ENCODE measurements at places on chromosomes 5 and 9. TPM values are rescaled to one million over a fixed set of nuclear protein-coding genes. Genes with fewer than 3 reads are reported as not detected.

PTPRD gene
- 13.2 TPM for total RNA-seq

GRCh38 chr5:10069637-10070313 lies 179.9 kb downstream of the ATPSCKMT start:
- DNase-seq: no peak

DNA sequence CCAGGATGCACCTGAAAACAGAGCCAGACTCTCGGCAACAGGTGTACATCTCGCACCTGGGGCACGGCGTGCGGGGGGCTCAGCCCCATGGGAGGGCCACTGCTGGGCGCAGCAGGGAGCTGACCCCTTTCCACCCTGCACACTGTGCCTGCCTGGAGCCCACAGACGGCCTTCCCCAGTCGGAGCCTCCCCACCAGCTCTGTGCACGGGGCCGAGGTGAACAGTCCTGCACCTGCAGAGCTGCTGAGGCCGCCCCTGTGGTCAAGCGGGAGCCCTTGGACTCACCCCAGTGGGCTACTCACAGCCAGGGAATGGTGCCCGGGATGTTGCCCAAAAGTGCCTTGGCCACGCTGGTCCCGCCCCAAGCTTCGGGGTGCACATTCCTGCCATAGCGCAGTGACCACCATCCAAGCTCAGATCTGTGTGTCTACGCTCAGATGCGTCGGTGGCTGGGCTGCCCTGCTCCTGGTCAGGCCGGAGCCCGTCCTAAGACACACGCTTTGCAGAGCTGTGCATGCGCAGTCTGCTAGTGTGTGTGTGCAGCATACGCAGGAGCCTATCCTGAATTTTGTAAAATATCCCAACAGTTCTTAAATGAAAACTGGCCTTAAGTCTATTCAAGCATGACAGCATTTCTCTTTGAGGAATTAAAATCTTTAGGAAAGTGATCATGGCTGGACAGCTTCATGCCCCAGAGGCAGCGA lies 8.4 kb upstream of the EXOC3 start:
- DNase-seq: no peak

GARIN3 gene
- not detected for total RNA-seq

DNA sequence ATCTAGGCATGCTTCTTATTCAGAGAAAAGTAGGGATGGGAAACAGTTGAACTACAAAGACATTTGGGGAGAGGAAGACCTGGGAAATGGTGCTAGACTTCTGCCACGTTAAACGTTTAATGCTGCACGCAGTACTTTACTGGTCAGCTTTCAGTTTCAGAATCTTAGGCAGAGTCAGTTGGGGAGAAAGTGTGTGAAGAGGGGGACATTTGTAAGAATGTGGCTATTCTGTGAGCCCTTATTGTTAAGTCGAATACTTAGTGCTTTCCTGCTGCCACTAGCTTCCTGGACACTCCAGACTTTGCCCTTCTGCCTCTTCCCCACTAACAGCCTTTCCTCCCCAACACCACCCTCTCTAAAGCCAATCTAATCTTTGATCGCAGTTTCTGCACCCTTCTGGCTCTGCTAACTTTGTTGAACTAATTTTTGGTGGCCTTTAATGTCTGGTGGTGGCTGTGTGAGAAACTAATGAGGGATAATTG lies 6.1 kb downstream of the CYSTM1 start:
- DNase-seq: no peak

IFNA2 gene
- not detected for total RNA-seq

GRCh38 chr5:94244921-94245320 lies 373.5 kb downstream of the KIAA0825 start:
- no peak for DNase-seq
